Stimulated activated CD8-positive, alpha-beta memory T cell treated with anti-CD3 and anti-CD28 coated beads, Interleukin-12 subunit alpha, Interleukin-12 subunit beta, amount 100 ng/mL, for 1 hour (primary cell): ENCODE measurements at places on chromosomes 16 and 17.
A peak's percentile ranks its signal among the peaks of the same experiment; 100 is the strongest.

DNA sequence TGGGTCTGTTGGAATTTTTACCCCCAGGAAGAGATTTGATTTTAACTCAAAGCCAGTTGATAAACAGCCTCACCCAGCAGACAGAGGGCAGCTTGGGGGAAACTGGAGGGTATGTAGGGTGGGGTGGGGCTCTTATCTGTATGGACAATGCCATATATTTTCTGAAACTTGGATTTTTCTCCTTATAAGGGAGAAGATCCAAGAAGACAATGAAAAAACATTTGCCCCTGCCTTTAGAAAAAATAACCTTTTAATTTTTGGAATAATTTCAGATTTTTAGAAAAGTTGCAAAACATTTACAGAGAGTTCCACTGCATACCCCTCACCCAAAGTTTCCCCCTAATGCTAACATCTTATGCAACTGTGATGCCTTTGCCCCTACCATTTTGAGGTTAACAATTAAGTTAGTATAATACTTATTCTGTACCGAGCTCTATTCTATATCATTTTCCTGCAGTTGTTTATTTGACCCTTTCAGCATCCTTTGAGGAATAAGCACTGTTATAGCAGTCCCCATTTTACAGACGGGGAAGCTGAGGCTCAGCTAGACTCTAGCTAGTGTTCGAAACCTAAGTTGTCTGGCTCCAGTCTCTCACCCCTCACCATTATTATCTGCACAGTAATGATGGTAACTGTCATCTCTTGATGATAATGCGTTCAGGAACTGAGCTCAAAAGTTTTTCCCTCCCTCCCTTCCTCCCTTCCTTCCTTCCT lies 66.4 kb downstream of the PRKCB start:
- no peak for DNase-seq

GRCh38 chr16:57753448-57754353 lies 18.1 kb downstream of the KATNB1 start:
- DNase-seq: no peak

- no peak for DNase-seq
Observed at GRCh38 chr17:78214706-78215061, 631 bp downstream of the BIRC5 start.

DNA sequence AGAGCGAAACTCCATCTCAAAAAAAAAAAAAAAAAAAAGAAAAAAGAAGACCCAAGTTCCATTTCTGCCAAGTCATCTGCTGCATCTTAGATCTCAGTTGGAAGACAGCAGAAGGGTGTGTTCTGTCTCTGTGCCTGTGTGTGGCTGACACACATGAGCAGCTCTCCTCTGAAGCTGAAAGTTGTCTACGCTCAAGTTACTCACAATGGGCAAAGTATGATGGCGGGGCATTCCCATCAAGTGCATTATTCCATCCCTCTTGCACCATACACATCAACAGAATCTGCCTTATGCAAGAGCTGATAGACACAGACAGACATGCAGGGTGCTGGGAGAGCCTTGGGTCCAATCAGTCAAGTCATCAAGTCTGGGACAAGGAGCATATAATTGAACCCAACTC lies 402.2 kb downstream of the XYLT1 start:
- no peak for DNase-seq

- DNase-seq: peak; percentile 70
Observed at GRCh38 chr17:49407981-49408501, 6.6 kb downstream of the PHB1 start.

- DNase-seq: no peak
Observed at GRCh38 chr16:73046849-73047214, 1.1 kb downstream of the ZFHX3 start.

- no peak for DNase-seq
Observed at GRCh38 chr16:20042848-20043247, 30.8 kb downstream of the GPR139 start.

DNA sequence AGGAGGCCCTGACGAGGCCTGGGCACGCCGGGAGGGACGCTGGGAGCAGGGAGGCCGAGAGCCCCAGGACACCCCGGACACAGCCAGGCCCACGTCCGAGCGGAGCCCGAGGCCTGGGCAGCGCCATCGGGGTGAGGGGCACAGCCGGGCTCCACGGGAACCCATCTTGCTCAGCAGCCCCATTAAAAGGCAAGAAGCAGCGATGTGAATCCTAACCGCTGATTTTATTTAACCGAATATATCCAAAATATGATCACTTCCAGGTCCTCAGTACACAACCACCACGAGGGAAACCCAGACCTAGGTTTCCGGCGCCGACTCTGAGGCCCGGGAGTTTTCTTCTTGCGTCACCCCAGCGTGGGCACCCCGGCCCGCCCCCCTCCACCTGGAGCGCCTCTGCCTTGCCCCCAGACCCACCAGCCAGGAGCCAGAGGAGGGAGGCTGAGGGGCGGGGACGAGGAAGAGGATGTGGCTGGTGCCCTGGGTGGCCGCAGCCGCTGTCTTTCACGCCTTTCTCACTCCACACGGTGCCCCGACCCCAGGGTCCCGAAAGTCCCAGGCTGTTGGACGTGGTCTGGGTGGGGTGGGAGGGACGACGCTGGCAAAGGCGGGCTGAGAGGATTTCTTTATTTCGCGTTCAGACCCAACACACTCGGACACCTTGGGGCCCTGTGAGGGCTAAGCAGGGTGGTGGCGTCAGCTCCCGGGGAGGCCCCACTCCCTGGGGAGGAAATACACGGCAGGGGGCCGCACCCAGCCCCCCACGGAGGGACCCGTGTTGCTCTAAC lies 568 bp upstream of the CCDC154 start:
- DNase-seq: no peak

GRCh38 chr17:67999291-67999911 lies 3.1 kb upstream of the C17orf58 start:
- DNase-seq: no peak

DNA sequence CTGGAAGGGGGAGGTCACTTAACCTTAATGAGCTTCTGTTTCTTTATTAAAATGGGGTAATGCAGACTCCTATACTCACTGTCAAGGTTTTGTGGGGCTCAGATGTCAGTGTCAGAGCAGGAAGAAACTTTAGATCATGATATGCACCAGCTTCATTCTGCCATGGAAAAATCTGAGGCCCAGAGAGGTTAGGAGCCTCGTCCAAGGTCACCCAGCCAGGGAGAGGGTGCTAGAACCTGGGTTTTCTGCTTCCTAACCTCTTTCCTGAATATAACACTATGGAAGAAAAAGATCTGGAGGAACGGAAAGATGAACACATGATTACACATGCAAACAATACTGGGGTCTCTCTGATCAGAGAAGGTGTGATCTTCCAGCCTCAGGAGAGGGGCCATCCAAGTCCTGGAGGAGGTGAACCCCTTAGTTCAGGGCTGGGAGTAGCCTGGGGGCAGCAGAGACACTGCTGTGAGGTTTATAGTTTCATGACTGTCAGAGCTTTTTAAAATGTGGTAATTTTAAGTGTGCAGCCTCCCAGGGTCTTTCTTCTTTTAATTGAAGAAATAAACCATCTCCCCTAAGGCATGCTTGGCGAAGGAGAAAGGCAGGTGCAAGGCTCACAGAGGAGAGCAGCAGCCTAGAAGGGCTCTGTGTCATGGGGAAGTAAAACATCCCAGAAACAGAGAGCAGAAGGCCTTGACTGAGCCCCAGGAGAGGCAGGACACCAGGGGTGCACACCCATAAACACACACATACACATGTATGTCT lies 10.2 kb upstream of the MEOX1 start:
- DNase-seq: no peak

GRCh38 chr16:2154533-2155090 lies 970 bp upstream of the TRAF7 start:
- no peak for DNase-seq

DNA sequence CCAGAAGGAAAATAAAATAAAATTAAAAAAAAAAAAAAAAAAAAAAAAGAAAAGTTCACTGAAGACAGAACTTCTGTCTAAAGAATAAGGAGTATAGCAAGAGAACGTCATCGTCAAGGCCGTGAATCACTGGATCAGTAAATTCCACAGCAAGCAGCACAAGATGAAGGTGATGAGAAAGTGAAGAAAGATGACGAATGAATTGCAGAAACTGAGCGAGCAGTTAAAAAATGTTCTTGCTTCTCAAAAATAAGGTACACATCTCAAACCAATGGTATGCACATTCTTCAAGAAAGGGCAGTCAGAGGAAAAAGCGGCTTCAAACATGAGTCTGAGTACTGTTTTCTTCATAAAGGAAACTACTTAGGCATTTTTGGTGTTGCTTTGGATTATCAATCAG lies 104.7 kb downstream of the SMG6 start:
- DNase-seq: no peak

- DNase-seq: no peak
Observed at GRCh38 chr17:13054666-13055065, 36.8 kb upstream of the ELAC2 start.

- DNase-seq: no peak
Observed at GRCh38 chr17:72176516-72176851, 55.7 kb downstream of the SOX9 start.

- no peak for DNase-seq
Observed at GRCh38 chr16:54366943-54367342, 80.4 kb upstream of the IRX3 start.

- no peak for DNase-seq
Observed at GRCh38 chr16:49709057-49709456, 146.9 kb downstream of the ZNF423 start.

DNA sequence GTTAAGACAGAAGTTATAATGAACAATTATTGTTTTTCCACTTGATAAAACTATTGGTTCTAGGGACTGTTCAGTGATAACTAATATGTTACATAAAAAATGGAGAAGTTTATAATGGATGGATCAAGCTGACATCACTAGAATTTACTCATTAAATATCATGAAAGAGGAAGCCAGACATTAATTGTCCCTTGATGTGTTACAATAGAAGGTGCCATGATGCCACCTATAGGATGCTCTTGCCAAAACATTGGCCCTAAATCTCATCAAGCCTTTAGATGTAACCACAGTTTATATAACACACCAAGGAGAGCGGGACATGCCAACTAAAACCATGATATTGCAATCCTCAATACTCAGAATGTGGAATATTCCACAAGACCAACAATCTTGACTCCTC lies 147.9 kb upstream of the MON1B start:
- no peak for DNase-seq

- no peak for DNase-seq
Observed at GRCh38 chr17:38903404-38903803, 22.0 kb upstream of the LASP1NB start.

DNA sequence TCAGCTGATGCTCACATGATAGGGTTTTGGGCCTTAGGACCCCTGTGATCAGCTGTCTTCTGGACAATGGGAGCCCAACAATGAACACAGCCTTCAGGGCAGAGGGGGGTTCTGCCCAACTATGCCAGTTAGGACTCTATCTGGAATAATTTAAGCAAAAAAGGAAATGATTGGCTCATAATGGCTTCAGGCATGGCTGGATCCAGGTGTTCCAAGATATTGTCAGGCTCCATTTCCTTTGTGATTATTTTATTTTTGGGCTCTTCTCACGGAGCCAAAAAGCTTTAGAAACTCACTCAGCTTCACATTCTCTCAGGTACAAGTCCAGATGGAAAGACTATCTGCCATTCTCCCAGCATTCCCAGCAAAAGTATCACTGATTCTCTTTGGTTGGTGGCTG lies 2.9 kb upstream of the MT2A start:
- no peak for DNase-seq

GRCh38 chr17:77736199-77736585 lies 222.3 kb upstream of the TNRC6C start:
- DNase-seq: no peak

DNA sequence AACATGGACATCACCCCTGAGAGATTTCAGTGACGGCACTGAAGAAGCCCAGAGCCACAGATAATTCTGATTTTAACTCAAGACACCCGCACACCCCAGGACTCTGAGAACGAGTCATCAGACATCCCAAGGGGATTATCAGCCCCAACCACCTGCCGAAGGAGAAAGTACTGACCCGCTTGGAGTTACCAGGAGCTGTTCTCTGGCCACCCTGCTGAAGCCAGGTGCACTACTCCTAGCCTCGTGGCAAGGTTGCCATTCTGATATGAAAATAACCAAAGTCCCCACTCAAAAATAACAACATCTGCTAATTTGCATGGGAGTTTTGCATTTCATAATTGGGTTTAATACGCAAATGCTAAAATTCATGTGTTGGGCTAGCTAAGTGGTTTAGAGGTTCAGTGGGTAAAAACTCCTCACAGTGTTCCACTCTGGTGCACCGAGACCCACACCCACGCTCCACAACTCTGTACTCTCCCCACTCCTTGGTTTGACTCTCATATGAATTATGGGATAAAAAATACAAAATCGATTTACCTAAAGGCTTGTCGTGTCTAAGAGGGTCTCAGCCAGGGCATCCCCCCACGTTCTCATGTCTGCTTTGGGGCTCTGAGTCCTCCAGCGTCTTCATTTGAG lies 143.0 kb upstream of the NOL11 start:
- no peak for DNase-seq

DNA sequence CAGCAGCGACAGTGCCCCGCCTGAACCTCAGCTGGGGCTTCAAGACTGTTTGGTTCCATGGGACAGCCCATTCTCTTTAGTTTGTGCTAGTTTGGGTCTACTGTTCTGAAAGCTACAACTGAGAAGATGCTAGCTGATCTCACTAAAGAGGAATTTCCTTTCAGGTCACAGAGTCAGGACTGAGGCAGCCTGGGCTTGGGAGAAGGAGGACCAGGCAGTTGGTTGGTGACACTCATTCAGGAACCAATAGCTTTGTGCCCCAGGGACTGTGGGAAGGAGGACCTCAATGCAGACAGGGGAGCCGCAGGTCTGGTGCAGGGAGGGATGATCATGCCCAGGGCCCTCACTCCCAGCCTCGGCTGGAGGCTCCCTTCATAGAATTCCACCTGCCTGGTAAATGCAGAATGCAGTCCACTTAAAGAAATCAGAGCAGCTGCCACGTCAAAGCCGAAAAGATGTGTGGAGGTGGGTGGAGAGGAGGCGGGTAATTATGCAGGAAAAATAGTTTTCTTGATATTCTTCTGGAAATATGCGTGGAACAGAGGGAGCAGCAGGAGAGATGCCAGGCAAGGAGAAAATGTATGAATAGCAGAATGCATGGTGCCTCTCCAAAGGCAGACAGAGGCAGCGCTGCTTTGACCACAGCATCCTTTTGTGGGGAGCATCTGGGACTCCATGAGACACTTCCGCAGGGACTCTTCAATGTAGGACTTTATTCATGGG lies 32.6 kb upstream of the ZFP90 start:
- DNase-seq: no peak

- DNase-seq: no peak
Observed at GRCh38 chr16:14444979-14445810, 184.9 kb downstream of the PARN start.

DNA sequence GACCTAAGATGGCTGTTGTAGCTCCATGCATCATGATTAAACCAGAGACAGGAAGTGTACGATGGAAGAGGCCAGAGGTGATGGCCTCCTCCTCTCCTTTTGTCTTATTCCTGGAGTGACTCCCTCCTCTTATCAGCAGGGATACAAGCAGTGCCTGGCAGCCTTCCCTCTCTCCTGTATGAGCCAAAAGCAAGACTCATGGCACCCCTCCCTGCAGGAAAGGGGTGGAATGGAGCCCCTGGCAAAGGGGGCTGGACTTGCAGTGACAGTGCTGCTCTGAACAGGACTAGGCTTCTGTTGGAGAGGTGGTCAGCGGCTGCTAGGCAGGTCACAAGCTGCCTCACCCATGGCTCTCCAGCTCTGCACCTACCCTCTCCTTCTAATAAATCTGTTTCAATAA lies 8.4 kb downstream of the TXNL4B start:
- DNase-seq: no peak
